ENCODE measurements at places on chromosomes 7 and 10. TPM values are rescaled to one million over a fixed set of nuclear protein-coding genes. Genes with fewer than 3 reads are reported as not detected.
A peak's percentile ranks its signal among the peaks of the same experiment; 100 is the strongest.

DNA sequence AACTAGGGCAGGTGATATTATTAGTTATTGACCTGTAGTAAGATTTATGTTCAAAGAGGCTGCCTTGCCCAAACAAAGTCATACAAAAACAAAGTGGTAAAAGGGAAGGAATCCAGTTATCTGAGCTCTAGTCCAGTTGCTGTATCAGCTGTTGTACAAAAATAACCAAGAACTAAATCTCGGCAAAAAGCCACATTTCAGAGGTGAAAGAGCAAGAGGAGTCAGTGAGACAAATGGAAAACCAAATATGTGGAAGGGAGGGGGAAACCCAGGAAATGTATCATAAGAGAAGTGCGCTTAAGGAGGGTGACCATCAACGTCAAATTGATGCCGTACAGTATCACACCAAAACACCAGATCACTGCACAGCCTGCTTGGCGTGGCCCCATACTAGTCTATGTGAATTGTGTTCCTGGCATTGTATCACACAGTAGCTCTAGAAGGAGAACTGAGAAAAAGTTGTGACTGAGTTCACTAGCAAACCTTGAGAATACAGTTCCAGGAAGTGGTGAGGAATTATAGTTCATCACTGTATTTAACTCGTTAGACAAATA is 6.4 kb downstream of the AGBL3 start:
- H3K27me3 ChIP-seq = no peaks in the 10 kb centered on the region
- peak overlapping the region; percentile 10 for H3K27ac ChIP-seq
- DNase-seq = no peak
- peaks cover 22% of the 10 kb centered on the region for H3K4me1 ChIP-seq
- H3K36me3 ChIP-seq = no peaks in the 10 kb centered on the region
- no peak overlapping the region for H3K4me3 ChIP-seq

DNA sequence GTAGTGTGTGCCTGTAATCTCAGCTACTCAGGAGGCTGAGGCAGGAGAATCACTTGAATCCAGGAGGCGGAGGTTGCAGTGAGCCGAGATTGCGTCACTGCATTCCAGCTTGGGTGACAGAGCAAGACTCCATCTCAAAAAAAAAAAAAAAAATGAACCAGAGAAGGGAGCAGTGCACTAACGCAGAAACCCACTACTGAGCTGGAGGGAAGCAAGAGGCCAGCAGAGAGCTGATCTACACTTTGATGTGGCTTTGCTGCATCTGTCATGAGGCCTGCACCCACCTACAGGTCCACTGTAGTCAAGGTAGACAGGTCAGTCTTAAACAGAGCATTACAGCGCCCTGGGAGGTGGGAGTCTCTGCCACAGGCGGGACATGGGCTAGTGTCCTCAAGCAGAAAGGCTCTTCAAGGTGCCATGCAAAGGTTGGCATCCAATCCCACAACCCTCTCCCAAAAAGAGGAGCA is 30.0 kb downstream of the MAT1A start:
- H3K27me3 ChIP-seq = no peaks in the 10 kb centered on the region
- no peaks in the 10 kb centered on the region for H3K4me1 ChIP-seq
- no peaks in the 10 kb centered on the region for H3K36me3 ChIP-seq
- H3K4me3 ChIP-seq = no peak overlapping the region
- DNase-seq = no peak

GRCh38 chr10:43867113-43867512 is 218.4 kb upstream of the ZNF32 start:
- no peaks in the 10 kb centered on the region for H3K36me3 ChIP-seq
- no peak for DNase-seq
- H3K4me1 ChIP-seq = peaks cover 76% of the 10 kb centered on the region

- no peaks in the 10 kb centered on the region for H3K36me3 ChIP-seq
- DNase-seq = peak; percentile 38
- H3K4me1 ChIP-seq = no peaks in the 10 kb centered on the region
- no peaks in the 10 kb centered on the region for H3K27me3 ChIP-seq
Measured at GRCh38 chr10:61897671-61898434, 3.6 kb upstream of the ARID5B start.

Gene XPNPEP1
- polyA plus RNA-seq = 14.5 TPM

- no peak overlapping the region for H3K4me3 ChIP-seq
- no peaks in the 10 kb centered on the region for H3K4me1 ChIP-seq
- no peaks in the 10 kb centered on the region for H3K27me3 ChIP-seq
- peak overlapping the region; percentile 76 for H3K27ac ChIP-seq
Measured at GRCh38 chr10:24277277-24277676, 68.3 kb downstream of the KIAA1217 start.

DNA sequence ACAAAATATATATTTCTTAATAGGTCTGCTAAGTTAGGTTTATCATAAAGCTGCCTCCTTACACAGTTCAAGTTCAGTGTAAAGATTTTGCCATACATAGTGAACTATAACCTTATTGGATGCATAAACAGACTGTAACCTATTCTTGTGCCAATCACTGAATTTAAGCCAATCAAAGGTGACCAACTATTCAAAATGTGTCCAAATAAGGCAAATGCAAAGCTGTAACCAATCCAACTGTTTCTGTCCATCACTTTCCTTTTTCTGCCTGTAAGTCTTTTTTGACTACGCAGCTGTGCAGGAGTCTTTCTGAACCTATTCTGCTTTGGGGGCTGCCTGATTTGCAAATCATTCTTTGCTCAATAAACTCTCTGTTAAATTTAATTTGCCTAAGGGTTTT is 11.6 kb upstream of the DNMBP start:
- H3K4me3 ChIP-seq = no peak overlapping the region
- H3K36me3 ChIP-seq = no peaks in the 10 kb centered on the region
- DNase-seq = no peak
- no peaks in the 10 kb centered on the region for H3K27me3 ChIP-seq

DNA sequence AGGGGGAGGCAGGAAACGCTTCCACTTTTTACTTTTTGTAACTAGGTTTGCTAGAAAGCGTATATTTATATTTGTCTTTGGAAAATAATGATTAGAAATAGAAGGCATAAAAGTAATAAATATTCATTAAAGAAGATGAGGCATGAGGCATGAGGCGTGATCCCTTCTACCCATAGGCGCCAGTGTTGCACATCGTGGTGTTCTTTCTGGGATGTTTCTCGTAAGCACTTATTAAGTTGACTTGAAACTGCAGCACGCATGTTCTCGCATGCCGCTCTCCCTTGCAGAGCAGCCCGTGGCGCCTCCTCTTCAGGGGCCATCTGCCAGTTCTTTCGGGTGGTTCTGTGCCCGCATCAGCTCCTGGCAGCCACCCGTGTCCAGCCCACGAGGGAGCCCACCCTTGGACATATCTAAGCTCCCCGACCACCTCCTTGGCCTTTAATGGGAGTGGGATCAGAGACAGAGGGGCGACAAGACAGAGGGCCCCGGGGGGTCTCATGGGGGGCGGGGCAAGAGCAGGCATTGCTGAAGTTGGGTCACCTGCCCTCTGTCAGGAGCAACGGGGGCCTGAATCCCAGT is 28.5 kb upstream of the CSGALNACT2 start:
- no peak for DNase-seq
- H3K27me3 ChIP-seq = peaks cover 2% of the 10 kb centered on the region
- no peak overlapping the region for H3K4me3 ChIP-seq
- no peak overlapping the region for H3K27ac ChIP-seq

Gene WEE2
- polyA plus RNA-seq = not detected

Gene SLC4A2
- polyA plus RNA-seq = 113 TPM

Gene CD36
- 289 TPM for polyA plus RNA-seq

GRCh38 chr10:124802313-124802675 is 675 bp downstream of the ABRAXAS2 start:
- peaks cover 17% of the 10 kb centered on the region for H3K4me1 ChIP-seq
- peak overlapping the region; percentile 97 for H3K4me3 ChIP-seq
- H3K36me3 ChIP-seq = peaks cover 3% of the 10 kb centered on the region
- no peak for DNase-seq
- no peaks in the 10 kb centered on the region for H3K27me3 ChIP-seq

DNA sequence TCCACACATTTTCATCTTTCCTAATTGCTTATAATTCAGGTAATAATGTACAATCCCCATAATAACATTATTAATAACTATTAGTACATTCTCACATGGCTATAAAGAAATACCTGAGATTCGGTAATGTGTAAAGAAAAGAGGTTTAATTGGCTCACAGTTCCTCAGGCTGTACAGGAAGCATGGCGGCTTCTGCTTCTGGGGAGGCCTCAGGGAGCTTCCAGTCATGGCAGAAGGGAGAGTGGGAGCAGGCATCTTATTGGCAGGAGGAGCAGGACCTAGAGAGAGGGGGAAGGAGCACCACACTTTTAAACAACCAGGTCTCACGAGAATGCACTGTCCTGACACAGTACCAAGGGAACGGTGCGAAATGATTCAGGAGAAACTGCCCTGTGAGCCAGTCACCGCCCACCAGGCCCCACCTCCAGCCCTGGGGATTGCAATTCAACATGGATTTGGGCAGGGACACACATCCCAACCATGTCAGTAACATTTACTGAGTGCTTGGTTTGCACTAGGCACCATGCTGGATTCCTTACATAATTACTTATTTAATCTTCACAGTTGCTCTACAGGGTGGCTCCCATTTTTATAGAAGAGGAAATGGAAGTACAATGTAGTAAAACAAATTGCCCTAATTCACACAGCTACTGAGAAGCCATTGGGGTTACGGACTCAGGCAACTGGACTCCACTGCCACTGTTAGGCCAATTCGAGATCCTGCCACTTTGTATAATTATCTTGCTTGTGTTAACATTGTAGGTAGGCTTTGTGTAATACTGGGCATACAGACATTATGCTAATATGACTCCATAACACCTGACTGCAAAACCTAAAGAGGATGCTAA is 8.7 kb upstream of the ESYT2 start:
- no peak for DNase-seq
- no peaks in the 10 kb centered on the region for H3K4me1 ChIP-seq
- H3K27me3 ChIP-seq = no peaks in the 10 kb centered on the region
- no peak overlapping the region for H3K4me3 ChIP-seq

Gene CALHM3
- polyA plus RNA-seq = not detected

Gene INA
- polyA plus RNA-seq = not detected

DNA sequence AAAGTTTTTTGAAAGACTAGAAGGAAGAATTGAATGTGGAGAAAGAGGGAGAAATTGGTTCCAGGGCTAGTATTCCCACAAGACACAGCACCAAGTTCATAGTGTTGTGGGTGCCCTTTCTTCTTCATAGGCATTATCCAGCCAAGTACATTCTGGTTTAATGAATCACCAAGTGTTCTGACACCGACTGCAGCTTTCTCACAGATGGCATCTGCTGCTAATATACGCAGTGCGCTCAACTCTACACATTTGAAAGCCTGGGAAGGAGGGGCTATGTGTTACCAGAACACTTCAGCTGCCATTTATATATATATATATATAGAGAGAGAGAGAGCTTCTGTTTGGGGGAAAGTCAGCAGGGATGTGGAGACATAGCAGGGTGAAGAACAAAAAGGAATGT is 1168.4 kb downstream of the GATA3 start:
- no peak for DNase-seq
- H3K27ac ChIP-seq = no peak overlapping the region
- no peaks in the 10 kb centered on the region for H3K4me1 ChIP-seq
- H3K36me3 ChIP-seq = no peaks in the 10 kb centered on the region
- H3K27me3 ChIP-seq = no peaks in the 10 kb centered on the region

GRCh38 chr10:73591935-73592699 is 975 bp upstream of the USP54 start:
- H3K27ac ChIP-seq = peak overlapping the region; percentile 66
- no peak overlapping the region for H3K4me3 ChIP-seq
- H3K36me3 ChIP-seq = no peaks in the 10 kb centered on the region
- H3K4me1 ChIP-seq = peaks cover 16% of the 10 kb centered on the region
- no peaks in the 10 kb centered on the region for H3K27me3 ChIP-seq

DNA sequence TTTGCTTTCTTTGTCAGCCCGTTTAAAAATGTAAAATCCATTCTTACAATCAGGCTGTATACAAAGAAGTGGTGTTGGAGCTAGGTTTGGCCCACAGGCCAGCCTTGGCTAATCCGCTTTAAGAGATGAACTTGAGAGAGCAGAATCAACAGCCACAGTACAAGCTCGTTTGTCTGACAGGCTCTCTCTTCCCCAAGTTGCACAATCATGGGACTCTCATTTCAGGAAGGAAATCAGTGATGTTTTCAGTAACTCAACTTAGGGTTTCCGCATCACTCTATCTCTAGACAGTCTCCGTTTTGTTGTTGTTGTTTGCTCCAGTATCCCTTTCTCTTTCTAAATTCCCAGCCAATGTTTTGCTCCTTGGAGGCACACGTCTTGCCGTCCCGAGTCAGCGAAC is 582.0 kb upstream of the MKI67 start:
- DNase-seq = no peak
- no peaks in the 10 kb centered on the region for H3K27me3 ChIP-seq
- no peaks in the 10 kb centered on the region for H3K4me1 ChIP-seq
- no peak overlapping the region for H3K27ac ChIP-seq

Gene HDAC9
- polyA plus RNA-seq = 6.6 TPM

Gene NODAL
- not detected for polyA plus RNA-seq

Gene SEMA3D
- polyA plus RNA-seq = 0.23 TPM

DNA sequence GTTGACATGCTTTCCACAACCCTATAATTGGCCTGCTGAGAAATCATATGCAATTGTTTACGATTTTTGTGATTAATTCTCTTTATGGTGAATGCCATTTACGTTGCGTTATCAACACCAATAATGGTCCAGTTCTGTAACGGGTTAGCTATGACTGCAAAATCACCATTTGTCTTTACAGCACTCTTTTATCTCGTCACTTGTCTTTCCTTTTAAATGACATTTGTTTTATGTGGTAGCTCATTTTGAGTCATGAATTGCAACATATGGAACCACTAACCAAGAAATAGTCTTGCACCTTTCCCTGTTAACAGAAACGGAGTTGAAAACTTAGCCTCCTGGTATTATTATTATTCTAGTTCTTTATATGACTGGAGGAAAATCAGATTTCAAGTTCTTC is 3.1 kb upstream of the KIAA1217 start:
- H3K27ac ChIP-seq = no peak overlapping the region
- no peaks in the 10 kb centered on the region for H3K27me3 ChIP-seq
- no peak for DNase-seq

Gene RNF133
- 0.06 TPM for polyA plus RNA-seq

Measured in heart left ventricle (tissue), 16 donors.